ENCODE measurements at places on chromosomes 5 and 9.
A peak's percentile ranks its signal among the peaks of the same experiment; 100 is the strongest.

DNA sequence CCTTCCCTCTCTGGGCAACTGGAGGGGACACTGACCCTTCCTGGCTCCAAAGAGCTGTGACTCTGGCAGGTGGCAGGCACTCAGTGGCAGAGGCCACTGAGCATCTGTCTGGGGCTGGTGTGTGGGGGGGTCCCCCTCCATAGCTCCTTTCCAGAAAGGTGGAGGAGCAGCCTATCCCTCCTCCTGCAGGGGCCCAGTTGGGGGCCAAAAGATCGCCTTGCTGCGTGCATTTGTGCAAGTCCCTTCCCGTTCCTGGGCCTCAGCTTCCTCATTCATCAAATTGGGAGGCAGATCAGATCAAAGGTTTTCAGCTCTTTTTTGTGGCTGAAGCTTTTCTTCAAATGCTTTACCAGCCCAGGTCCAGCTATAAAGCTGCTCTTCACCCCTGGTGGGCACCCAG lies 77.7 kb downstream of the NTNG2 start:
- DNase-seq, result no peak

DNA sequence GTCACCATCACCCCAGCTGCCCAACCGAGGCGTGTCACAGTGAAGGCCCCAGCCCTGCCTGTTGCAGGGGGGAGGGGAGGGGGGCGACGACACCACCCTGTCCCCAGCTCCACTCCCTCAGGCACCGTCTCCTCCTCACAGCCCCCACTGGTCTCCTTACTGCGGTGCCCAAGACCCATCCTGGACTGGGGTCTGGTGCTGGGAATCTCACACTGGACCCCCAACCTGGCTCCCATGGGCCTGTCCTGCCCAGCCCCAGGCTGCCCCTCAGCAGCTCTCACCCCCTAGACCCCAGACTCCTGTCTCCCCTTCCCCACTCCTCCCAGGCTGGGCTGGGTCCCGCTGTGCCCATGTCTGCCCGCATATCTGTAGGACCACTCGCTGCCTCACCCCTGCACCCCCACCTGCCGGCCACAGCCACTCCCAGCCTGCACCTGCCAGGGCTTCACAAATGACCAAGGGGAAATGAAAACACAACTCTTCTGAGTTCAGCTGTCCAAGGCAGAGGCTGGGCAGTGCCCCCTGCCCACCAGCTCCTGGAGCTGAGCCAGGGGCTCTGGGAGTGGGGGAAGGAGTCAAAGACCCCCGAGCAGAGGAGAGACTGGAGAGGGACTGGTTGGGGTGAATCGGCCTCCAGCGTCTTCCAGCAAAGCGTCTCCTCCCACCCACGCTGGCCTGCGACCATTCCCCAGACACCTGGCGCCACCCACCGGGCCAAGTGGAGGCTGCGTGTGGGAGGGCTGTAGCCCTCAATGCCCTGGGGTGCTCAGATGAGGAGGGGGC lies 32.6 kb upstream of the EGFL7 start:
- DNase-seq, result peak; percentile 29

GRCh38 chr9:80995759-80996158 lies 693.6 kb downstream of the TLE1 start:
- no peak for DNase-seq

GRCh38 chr5:73295447-73295846 lies 122.5 kb downstream of the TMEM174 start:
- peak; percentile 24 for DNase-seq

- DNase-seq, result no peak
These were observed 252.1 kb downstream of the DOCK8 start for GRCh38 chr9:466747-467146.

DNA sequence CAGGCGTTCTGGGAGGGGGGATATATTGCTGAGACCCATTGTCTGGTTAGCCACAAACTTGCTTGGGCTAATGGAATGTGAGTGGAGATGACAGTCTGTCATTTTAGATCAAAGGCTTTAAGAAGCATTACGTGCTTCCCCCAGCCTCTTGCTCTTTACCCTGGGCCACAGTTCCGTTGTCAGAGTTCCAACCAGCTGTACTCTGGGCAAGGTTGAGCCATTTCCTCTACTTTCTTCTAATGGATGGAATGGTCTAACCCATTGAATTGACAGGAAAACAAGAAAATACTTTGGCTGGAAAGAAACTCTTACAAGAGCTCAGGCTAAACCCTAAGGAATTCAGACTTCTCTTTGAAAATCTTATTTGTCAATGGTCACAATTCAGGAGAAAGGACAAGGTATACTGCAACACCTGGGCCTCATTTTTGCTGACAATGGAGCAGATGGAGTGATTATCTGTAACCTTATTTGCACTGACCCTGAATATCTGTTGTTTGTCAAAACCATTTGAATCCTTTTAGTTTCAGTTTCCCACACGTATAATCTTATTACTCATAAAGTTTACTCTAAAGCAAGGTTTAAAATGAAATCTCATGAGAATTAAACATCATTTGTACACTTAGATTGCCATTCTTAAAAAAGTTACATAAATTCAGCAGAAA lies 231.4 kb downstream of the PDE4D start:
- no peak for DNase-seq

DNA sequence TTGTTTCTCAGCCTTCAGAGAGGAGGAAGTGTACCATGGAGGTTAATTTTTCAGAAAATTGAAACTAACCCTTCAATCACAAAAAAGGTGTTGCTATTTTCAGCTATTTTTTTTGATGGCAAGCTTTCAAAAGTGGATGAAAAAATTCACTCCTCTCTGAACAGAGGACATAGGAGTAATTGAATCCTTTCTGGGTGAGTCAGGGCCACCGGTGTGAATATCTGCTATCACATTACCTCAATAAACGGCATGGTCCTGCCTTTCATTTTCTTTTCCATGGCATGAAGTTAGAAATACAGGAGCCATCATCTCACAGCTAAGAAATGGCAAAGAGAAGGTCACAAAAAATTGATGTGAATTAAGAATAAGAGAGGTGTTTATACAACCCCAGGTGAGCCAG lies 90.2 kb upstream of the CCDC112 start:
- no peak for DNase-seq

GRCh38 chr5:174751154-174752000 lies 27.0 kb downstream of the MSX2 start:
- no peak for DNase-seq

GRCh38 chr9:110650991-110651411 lies 17.6 kb upstream of the MUSK start:
- DNase-seq, result no peak

GRCh38 chr9:134617246-134617645 lies 24.4 kb upstream of the COL5A1 start:
- no peak for DNase-seq
